Epithelial cell of proximal tubule (primary cell): ENCODE measurements at places on chromosomes 3 and 15. TPM values are rescaled to one million over a fixed set of nuclear protein-coding genes. Genes with fewer than 3 reads are reported as not detected.

Gene DCLK3
- 0.06 and 0.07 TPM in 2 replicates for total RNA-seq

Gene ITGA11
- 0.36 and 1.6 TPM in 2 replicates for total RNA-seq

Gene NCKIPSD
- total RNA-seq = 34.4 and 45.5 TPM in 2 replicates

Gene LYSMD4
- 4.3 and 10.3 TPM in 2 replicates for total RNA-seq

Gene SLCO2A1
- total RNA-seq = 0.36 and 0.75 TPM in 2 replicates

Gene CNTN6
- 0.12 TPM in 1 of 2 replicates, not detected in the other for total RNA-seq

Gene SPG11
- total RNA-seq = 34.1 and 37.5 TPM in 2 replicates
